NCI-H1092 (cell line): ENCODE measurements at places on chromosomes 7 and 10.

DNA sequence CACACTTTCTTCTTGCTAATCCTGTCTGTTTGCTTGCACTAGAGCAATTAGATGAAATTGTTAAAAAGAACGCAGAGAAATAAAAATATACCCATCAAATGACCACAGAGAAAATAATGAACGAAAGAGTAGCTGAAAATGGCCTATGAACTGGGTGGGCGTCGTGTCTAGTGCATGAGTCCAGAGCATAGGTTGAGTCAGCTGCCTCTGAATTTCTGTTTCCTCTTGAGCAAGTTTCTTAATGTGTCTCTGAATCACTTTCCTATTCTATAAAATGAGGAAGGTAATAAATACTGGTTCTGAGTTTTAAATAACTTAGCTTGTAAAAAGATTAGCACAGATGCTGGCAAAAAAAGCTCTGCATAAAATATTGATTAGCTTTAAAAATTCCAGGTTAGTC is 75.0 kb downstream of the POM121L12 start:
- no peak for DNase-seq

GRCh38 chr10:88186335-88186734 is 322.9 kb downstream of the PTEN start:
- DNase-seq: no peak

GRCh38 chr10:137031-137430 is 1.8 kb downstream of the ZMYND11 start:
- DNase-seq: no peak

DNA sequence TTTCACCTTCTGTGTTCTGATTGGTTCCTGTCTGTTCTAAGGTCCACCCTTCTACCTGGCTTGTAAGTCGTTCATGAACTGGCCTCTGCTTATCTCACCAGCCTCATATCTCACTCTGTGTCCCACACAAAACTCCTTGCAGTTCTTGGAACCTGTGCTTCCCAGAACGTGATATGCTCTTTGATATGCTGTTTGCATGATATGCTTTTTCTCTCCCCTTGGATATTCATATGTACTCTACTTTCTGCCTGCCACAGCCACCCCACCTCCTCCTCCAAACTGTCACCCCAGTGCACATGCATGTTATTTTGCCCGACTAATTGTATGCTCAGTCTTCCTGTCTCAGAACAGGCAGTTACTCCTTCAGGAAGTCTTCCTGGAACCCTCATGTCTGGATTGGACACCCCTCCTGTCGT is 1.9 kb upstream of the ITPRIP start:
- no peak for DNase-seq

GRCh38 chr7:27739301-27739908 is 557 bp upstream of the TAX1BP1 start:
- DNase-seq: no peak

DNA sequence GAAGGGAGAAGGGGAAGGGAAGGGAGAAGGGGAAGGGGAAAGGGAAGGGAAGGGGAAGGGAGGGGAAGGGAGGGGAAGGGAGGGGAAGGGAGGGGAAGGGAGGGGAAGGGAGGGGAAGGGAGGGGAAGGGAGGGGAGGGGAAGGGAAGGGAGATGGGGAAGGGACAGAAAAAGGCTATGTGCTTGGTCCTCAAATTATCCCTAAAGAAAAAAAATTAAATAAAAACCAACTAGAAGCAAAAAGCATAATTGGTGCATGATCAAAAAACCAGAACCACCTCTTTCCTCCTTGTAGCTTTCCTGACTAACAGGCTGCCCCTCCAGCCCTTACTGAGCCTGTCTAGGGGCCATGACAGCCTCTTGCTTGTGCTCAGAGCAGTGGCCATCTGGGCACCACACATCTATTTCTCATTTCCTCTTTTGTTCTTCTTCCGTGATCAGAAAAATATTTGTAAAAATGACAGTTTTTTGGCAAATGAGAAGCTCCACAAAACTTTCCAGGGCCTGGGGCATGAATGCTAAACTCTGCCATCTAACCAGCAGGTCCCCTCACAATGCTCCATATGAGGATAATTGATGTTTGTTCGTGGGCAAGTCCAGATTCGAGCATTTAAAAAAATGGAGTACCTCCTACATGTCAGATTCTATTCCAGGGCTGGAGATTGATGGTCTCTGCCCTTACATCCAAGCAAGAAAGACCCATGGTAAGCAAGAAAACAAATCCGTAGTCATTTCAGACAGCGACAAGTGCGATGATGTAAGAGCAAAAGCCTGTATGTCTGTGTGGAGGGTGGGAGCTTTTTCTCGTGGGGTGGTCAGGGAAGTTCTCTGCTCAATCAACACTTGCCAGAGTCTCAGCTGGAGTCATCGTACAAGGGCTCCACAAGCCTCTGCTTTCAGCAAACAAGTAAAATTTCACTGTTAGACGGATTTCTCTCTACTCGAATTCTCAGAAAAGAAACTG is 320.9 kb downstream of the WDR11 start:
- DNase-seq: no peak

DNA sequence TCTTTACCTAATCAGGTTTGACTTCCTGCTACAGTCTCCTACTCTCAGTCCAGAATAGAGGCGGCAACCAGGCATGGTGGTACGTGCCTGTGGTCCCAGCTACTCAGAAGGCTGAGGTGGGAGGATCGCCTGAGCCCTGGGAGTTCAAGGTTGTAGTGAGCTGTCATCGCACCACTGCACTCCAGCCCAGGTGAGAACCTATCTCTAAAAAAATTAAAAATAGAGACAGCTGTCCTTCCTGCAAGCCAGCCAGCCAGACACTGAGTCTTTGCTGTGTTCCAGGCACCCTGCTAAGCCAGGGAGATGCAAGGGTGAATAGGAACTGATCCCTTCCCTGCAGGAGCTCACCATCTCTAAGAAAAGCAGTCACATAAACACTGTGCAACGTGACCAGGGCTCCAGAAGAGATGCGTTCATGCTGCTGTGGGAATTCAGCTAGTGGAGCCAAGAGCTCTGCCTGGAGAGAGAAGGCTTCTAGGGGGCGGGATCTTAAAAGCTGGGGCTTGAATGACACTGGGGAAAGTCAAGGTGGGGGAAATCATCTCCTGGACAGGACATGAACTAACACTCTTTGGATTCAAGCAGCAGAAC is 22.1 kb upstream of the SLIT1 start:
- no peak for DNase-seq

- no peak for DNase-seq
Observed at GRCh38 chr7:111438369-111439289, 123.7 kb downstream of the IMMP2L start.

DNA sequence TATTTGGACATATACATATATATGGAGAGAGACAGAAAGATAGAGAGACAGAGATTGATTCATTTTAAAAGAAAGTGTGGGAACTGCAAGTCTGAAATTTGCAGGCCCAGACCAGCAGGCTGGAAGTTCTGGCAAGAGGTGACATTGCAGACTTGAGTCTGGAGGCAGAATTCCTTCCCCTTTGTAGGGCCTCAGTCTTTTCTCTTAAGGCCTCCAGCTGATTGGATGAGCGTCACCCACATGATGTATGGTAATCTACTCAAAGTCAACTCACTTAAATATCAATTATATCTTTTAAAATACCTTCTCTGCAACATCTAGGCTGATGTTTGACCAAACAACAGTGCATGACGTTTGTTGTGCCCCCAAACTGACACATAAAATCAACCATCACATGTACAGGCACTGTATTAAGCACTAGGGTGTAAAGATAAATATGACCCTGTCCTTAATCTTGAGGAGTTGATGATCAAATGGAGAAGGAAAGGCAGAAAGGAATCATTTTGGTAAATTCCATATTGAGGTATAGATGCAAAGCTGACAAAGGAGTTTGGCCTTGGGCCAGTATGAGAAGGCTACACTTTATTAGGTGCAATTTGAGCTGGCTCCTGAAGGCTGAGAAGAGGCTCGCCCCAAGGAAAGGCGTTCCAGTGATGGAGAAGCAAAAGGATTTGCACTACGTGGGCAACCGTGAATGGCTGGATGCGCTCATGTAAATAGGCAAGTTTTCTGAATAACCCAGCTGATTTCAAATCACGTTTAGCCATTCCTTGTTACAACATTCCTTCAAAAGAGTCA is 52.6 kb downstream of the BPGM start:
- no peak for DNase-seq

DNA sequence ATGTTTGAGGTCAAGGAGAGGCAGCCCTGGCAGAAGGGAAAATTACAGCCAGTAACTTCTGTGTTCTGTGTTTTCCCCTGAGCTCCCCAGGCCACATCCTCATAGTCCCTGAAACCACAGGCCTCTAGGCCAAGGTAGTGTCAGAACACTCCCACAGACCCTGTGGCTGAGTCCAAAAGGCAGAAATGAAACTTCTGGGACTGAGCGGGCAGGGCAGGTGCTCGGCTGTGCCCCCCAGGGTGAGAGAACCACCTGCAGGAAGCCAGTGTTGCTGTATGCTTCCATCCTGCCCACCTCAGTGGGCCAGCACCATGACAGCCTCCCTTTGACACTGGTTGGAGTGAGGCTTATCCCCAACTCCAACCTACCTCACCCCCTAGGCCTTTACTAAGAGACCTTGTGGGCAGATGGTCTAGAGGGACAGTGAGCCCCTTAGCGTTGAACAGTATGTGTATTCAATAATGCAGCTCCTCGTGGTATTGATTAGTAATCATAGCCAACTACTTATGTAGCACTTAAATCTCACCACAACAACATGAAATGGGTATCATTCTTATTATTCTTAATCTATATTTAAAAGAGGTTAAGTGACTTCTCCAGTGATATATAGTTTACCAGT is 30.3 kb downstream of the PIK3CG start:
- DNase-seq: no peak

GRCh38 chr7:100091411-100092181 is 2.8 kb downstream of the COPS6 start:
- DNase-seq: no peak

GRCh38 chr10:372566-372965 is 237.3 kb downstream of the ZMYND11 start:
- DNase-seq: no peak

GRCh38 chr7:116052006-116052405 is 21.4 kb upstream of the TFEC start:
- DNase-seq: no peak

DNA sequence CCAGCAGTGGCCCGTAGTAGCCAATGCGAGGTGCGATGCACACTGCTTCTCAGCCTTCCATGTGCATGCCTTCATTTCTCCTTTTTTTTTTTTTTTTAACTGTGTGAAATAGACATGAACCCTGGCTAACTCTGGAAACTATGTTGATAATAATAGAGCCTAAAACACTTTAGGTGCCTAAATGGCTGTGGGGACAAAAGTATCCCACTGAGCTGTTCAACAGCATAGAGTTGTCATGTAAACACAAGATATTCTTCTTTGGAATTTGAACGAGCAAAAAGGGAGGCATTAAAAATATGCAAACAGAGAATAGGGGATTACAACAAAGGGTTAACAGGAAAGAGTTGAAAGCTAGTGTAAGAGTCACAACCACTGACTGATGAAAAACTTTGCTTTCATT is 162.1 kb upstream of the NOBOX start:
- DNase-seq: no peak

- DNase-seq: no peak
Observed at GRCh38 chr10:94274142-94274787, 88.5 kb downstream of the NOC3L start.

DNA sequence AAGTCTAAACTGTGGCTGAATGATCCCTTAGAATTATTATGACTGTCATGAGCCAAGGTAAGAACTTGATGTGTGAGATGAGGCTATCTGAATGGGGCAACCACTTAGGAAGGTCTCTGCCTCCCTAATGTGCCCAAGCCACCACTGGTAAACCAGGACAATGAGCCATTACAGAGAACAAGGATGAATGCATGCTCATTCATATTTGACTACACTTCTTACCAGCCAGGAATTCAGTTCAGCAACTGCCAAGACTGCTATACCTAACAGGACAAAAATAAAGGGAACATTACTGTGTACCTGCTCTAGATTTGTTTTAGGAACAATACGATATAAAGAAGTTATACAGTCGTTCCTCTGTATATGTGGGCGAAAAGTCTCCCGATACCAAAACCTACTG is 23.0 kb downstream of the MPP7 start:
- no peak for DNase-seq

DNA sequence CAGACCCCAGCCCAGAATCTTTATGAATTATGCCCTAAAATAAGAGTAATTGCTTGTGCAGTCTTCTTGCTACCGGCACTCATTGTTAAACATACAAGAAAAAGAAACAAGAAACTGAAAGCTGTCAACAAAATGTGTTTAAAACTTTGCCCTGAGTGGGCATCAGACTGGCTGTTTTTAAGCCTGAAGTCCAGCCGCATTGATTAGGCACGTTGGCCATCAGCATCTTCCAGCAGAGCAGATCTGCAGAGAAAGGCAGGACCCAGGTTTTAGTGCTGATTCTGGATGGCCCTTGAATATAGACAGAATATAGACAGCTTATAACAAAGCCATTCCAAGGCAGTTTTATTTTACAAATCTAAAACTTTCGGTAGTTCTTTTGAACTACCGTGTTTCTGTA is 102.8 kb downstream of the POLL start:
- DNase-seq: no peak

- DNase-seq: no peak
Observed at GRCh38 chr10:86354761-86355540, 11.6 kb downstream of the GRID1 start.

- DNase-seq: no peak
Observed at GRCh38 chr10:128186959-128187787, 61.0 kb upstream of the MKI67 start.

DNA sequence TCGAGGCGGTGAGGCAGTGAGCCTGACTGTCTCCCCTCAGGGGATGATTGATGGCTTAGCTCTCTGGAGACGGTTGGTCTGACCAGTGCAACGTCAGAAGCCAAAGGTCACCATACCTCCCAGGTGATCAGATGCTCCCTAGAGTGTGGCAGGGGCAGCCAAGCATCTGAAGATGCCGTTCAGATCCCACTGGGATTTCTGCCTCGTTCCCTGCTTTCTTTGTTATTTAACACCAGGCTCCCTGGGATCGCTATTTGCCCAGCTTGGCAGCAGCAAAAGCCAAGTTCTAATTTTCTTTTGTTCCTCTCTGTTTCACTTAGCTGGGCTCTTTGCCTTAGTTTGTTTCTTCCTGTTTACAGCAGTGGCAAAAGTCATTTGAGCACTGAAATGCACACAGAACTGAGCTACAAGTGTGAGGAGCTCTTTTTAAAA is 53.5 kb upstream of the SVIL start:
- DNase-seq: peak; percentile 8

DNA sequence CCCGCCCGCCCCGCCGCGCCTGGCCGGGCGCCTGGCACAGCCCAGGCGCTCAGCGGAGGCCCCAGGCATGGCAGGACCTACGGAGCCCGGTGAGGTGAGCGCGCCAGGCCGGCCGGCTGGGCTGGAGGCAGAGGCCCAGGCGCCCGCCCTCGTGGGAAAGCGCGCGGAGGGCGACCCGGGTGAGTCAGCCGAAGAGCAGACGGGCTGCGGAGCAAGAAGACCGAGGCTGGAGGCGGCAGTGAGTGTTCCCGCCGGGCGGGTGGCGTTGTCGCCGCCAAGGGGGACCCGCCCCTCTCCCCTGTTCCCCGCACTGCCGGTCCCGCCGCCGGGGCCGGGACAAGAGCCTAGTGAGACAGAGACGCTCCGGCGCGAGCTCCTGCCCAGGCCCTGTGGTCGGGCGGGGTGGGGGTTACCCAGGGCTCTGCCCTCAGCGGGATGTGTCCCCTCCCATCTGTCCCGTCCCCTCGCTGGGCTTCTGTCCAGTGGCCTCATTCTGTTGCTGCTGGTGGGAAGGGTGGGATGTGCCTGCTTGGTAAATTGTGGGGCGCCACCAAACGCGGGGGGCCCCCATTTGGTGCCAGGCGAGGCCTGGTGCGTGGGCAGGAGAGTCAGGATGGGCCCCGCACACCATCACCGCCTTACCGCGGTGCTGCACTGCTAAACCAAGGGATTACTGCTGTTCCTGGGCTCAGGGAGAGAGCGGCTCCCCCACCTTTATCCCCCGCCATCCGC is 17.0 kb upstream of the NODAL start:
- no peak for DNase-seq

- DNase-seq: no peak
Observed at GRCh38 chr7:117110480-117111315, 157.4 kb downstream of the ST7 start.
